ENCODE measurements at places on chromosomes 5 and 9. TPM values are rescaled to one million over a fixed set of nuclear protein-coding genes. Genes with fewer than 3 reads are reported as not detected.
A peak's percentile ranks its signal among the peaks of the same experiment; 100 is the strongest.

DNA sequence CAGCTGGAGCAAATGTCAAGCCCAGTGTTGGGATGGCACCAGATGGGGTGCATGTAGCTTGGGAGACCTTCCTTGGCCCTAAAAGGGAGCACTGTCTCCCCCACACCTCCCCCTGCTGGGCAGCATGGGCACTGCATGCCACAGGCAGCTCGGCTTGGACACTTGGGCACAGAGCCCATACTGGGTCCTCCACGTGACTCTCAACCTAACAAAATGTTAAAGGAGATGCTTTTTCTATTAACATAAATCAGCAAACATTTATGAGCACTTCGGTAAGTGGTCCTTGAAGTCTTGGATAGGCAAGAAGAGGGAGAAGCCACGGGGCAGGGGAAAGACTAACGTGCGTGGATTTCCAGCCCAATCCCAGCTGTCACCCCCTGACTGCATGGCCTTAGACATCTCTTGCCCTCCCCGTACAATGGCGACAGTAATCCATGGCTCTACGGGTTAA is 23.9 kb upstream of the MAPK9 start:
- DNase-seq, result peak; percentile 84

DNA sequence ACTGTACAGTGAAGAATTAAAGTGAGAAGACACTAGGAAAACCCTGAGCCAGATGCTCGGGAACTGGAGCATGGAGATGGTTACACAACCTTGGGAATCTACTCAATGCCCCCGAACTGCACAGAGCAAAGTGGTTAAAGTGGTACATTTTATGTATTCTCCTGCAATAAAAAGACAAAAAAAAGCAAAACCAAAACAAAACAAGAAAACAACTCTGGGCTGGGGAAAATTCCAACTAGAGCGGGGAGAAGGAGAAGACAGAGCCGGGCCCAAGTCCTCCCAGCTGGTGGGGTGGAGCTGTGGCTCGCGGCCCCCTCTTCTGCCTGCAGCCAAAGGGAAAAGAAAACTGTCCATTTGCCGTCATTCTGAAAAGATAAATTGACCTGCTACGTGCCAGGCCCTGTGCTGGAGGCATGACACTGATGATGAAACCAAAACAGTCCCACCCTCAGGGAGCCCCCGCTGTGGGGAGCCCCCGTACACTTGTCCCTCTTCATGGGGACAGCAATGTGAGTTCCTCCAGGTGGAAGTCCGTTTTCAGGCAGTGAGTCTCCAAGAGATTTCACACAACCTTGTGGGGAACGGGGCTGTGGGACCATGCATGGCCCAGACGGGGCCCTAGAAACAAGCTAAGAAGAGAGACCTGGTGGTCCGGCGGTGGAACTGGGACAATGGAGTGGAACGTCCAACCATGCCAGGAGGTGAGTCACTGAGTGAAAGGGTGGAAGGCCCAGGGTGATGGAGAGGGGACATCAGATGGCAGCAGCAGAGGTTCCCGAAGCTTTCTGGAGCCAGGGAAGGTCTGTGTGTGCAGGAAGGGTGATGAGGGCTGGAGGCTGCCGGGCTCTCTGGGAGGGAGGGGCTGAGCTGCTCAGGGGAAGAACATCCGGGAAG is 114.8 kb upstream of the COL5A1 start:
- no peak for DNase-seq

DNA sequence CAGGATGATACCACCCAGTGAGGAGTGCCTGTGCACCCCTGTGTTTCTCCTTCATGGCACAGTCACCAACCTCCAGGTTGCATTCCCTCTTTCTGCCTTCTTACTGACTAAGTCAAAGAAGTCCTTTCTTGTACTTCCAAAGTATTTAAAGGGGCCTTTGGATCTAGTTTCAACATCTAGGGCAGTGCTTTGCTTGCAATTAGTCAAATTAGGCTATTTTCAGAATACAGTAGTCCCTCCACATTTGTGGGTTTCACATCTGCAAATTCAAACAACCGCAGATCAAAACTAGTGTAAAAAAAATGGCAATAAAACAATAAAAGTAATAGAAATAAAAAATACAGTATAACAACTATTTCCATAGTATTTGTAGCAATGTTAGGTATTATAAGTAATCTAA is 333.9 kb upstream of the SEMA6A start:
- DNase-seq, result no peak

DNA sequence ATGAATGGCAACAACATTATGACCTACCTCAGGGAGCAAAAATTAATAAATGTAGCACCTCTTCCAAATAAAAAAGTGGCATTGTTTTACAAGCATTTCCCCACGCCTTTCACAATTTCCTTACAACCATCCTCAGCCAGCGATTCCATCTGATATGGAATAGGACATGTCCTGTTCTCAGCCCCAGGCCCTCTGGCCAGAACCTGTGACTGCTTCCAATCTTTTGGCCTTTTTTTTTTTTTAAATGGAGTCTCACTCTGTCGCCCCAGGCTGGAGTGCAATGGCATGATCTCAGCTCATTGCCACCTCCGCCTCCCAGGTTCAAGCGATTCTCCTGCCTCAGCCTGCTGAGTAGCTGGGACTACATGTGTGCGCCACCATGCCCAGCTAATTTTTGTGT is 16.8 kb upstream of the WNK2 start:
- no peak for DNase-seq

- no peak for DNase-seq
Measured at GRCh38 chr9:32969270-32969669, 32.2 kb downstream of the APTX start.

DNA sequence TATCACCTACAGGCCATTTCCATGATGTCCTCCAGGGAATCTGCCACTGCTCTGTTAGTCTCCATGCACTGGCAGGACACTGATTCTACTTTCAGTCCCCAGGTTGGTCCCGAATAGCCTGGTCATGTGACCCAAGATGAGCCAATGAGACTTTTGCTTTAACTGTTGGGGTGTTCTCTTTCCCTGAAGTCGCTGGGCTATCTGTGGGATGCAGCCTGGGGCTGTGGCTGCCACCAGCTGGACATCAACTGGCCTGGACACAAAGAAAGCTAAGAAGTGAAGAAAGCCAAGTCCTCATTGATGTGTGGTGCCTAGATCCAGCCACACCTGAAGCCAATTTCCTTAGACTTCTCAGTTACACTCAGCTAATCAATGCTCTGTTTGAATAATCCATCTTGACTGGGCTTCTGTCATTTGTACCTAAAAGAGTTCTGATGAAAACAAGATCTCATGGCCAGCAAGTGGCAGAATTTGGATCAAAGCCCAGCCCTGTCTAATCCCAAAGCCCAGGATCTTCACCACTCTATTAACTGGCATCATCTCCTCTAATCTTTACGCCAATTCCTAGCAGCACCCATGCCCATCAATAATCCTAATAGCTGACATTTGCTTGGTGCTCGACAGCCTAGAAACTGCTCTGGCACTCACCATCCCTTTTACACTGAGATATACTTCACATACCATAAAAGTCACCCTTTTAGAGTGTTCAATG is 37.0 kb downstream of the SH3PXD2B start:
- no peak for DNase-seq

GRCh38 chr9:137339045-137339907 is 37.2 kb upstream of the NRARP start:
- DNase-seq, result no peak

- peak; percentile 90 for DNase-seq
Measured at GRCh38 chr5:65926276-65926783, at the start of gene ERBIN. TSS of gene ERBIN (plus strand) at chr5:65926575. CDS start at chr5:65992719, 66,144 bp downstream.

POLR3G gene
- total RNA-seq, result 5.6 TPM

APBA1 gene
- total RNA-seq, result 11.1 TPM

CXCL14 gene
- 184 TPM for total RNA-seq

PHYHD1 gene
- total RNA-seq, result 38.7 TPM

PFN3 gene
- total RNA-seq, result not detected

SCGB3A2 gene
- 1.0 TPM for total RNA-seq

TBCA gene
- total RNA-seq, result 127 TPM

TMEM215 gene
- total RNA-seq, result 9.7 TPM

FAM153A gene
- 3.0 TPM for total RNA-seq

Measured in sciatic nerve (tissue), 2 donors.